ENCODE measurements at places on chromosomes 11 and 22.

- no peak for DNase-seq
These were observed 444.9 kb upstream of the DDI1 start for GRCh38 chr11:103591554-103591953.

- no peak for DNase-seq
These were observed 64.3 kb upstream of the CHRM4 start for GRCh38 chr11:46455834-46456233.

GRCh38 chr11:35162745-35163144, 23.8 kb downstream of the CD44 start:
- no peak for DNase-seq

GRCh38 chr11:31702966-31703365, 108.2 kb downstream of the PAX6 start:
- no peak for DNase-seq

DNA sequence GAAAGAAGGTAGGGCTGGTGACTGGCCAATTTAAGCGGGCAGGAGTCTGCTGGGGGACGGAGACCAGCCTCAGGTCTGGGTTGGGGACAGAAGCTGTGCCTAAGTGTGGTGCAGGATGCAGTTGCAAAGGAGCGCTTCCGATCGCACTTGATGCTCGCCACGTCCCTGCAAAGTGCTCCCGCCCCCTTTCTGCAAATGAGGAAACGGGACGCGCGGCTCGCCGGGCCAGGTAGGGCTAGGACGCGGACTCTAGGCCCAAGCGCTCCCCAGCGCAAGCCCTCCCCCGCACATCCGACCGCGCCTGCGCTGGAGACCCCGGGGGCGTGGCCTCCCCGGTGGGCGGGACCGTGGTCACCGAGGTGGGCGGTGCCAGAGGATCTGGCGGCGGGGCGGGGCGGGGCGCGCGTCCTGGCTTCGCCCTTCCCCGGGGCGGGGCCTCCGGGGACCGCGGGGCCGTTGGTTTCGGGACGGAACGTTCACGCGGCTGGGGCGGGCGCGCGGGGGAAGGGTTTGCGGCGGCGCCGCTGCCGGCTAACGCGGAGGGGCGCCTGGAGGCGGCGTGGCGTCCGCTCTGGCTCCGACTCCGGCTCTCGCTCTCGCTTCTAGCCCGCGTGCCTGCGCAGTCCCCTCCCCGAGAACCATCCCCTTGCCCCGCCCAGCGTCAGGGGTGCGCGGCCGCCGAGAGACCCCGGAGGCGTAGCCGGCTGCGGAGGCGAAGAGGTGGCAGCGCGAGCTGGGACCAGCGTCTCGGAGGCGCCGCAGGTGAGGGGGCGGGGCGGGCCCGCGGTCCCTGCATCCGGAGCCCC, at the start of gene FAM118A:
FAM118A (plus strand) TSS at position 513 of the 806 bp plus-strand sequence. CDS start 12,446 bp downstream, outside the sequence.
- DNase-seq, result peak; percentile 95

- DNase-seq, result no peak
These were observed 2.6 kb downstream of the DRAP1 start for GRCh38 chr11:65921876-65922275.

GRCh38 chr22:35197071-35197470, 60.2 kb upstream of the HMGXB4 start:
- DNase-seq, result no peak

DNA sequence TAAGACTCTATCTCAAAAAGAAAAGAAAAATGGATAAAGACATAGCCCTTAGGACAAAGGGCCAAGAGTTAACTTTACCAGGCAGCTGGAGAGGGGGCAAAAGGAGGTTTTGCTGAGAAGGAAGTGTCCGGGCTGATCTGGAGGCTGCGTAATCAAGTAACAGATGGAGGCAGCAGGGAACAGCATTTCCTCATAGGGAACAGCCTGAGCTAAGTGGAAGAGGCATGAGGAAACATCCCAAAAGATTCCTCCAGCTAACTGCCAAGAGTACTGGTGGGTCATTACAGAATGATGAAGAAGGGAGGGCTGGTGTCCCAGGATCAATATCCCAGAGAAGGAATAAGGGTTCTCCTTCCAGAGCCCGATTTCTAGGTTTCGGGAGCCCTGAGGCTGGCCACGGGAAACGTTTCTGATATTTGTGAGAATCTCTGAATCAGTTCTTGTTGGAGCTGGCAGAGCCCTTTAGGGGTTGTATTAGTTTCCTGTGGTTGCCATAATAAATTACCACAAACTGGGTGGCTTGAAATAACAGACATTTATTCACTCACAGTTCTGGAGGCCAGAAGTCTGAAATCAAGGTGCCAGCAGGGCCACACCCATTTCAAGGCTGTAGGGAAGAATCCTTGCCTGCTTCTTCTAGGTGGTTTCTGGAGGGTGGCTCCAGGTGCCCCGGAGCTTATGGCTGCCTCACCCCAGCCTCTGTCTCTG, 21.2 kb downstream of the LIF start:
- DNase-seq, result no peak

GRCh38 chr22:17086296-17086695, 1.5 kb downstream of the IL17RA start:
- DNase-seq, result no peak

DNA sequence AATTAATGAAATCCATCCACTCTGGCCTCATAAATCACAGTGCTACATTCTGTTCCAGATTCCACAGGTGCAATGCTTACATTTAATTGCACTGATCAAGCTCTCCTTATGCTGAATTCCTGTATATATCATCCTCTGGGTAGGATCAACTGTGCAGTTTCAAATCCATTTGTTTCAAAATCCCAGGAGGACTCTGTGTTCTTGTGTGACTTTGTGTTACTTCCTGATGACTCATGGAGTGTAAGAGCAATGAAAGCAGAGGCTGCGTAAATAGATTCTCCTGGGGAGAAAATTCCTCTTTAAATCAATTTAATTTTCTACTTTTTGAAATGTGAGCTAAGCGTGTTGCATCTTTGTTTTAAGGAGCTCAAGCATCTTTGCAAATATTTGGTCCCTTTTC, 752.7 kb downstream of the METTL15 start:
- no peak for DNase-seq

- no peak for DNase-seq
These were observed 1.4 kb upstream of the PRSS23 start for GRCh38 chr11:86798988-86799387.

DNA sequence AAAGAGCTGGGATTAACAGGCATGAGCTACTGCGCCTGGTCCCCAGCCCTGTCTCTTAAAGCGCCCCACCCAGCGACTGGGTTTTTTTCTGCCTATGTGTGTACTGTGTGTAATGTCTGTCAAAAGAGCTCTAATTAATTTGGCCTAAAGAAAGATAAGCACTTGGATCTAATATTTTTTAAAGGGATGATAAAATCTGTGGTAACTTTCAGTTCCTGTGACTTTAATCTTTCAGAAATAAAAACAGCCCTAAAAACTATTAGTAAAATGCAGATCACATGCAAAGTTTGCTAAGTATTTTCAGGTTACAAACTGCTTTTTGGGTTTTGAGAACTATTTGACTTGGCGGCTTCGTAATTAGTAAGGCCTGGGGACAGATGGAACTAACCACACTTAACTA, 1358.7 kb downstream of the LRRC4C start:
- DNase-seq, result no peak

GRCh38 chr22:43110927-43111623, 525 bp downstream of the BIK start:
- no peak for DNase-seq

DNA sequence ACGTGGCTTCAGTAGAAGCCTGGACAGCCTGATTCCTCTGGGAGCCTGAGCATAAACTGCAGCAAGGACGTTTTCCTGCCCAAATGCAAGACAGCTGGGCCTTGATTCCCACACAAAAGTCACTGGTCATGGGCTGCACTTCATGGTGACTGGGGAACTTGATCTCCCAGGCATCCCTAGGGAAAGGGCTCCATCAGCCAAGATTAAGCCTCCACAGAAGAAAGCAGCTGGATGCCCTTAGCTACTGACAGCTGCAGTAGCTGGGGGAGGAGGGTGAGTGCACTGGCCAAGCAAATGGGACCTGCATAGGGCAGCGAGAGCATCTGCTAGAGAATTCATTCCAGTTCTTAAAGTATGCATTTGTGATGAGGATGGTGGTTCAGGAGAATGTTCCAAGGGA, 267.4 kb upstream of the ISX start:
- DNase-seq, result no peak

DNA sequence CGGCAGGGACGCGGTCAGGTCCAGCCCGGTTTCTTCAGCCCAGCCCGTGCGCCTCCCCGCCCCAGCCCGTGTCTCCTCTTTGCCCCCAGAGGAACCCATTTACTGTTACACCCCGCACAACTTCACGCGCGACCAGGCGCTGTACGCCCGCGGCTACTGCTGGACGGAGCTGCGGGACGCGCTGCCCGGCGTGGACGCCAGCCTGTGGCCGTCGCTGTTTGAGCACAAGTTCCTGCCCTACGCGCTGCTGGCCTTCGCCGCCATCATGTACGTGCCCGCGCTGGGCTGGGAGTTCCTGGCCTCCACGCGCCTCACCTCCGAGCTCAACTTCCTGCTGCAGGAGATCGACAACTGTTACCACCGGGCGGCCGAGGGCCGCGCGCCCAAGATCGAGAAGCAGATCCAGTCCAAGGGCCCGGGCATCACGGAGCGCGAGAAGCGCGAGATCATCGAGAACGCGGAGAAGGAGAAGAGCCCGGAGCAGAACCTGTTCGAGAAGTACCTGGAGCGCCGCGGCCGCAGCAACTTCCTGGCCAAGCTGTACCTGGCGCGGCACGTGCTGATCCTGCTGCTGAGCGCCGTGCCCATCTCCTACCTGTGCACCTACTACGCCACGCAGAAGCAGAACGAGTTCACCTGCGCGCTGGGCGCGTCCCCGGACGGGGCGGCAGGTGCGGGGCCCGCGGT, 6.5 kb downstream of the PANX2 start:
- no peak for DNase-seq

DNA sequence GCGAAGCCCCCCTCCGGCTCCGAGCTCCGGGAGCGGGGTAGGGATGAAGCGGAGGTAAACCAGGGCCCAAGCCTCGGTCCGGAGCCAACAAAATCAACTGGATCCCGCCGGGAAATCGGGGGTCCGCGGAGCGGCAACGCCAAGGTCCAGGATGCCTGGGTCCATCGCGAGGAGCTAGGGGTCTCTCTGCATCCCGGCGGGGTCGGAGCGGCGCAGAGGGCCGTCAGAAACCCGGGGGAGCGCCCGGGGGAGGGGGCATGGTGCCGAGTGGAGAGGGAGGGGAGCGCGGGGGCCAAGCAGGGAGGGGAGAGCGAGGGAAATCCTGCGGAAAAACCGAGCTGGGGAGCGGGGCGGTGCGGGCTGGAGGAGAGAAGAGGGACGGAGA, 51.8 kb downstream of the SLC22A12 start:
- DNase-seq, result no peak

DNA sequence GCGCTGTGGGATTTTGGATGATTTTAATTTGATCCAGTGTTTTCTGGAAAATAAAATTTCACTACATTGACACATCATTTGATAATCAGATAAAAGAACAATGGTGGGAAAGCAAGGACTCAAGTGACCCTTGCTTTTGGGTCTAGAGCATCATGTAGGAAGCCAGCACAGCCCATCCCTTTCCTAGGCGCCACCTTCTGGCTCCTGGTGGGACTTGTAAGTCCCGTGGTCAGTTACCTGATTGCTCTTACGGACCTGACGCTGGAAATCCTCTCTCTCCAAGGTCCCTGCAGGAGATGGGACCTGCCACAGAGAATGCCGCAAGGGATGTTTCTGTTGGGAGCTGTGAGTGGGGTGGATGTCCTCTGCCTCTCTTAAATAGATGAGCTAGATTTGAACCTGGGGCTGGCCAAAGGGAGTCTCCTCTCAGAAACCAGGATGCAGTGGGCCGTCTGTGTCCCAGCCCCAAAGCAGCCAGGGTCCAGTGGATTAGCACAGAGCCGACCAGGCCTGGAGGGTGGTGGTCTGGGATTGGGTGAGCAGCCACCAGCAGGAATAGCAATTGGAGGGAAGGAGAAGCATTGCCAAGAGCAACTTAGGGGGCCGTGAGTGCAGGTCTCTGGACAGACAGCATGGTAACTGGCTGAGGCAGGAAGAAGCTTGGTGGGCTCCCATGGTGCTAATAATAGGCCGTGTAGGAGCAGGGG, 21.7 kb downstream of the TIMP3 start:
- DNase-seq, result no peak

DNA sequence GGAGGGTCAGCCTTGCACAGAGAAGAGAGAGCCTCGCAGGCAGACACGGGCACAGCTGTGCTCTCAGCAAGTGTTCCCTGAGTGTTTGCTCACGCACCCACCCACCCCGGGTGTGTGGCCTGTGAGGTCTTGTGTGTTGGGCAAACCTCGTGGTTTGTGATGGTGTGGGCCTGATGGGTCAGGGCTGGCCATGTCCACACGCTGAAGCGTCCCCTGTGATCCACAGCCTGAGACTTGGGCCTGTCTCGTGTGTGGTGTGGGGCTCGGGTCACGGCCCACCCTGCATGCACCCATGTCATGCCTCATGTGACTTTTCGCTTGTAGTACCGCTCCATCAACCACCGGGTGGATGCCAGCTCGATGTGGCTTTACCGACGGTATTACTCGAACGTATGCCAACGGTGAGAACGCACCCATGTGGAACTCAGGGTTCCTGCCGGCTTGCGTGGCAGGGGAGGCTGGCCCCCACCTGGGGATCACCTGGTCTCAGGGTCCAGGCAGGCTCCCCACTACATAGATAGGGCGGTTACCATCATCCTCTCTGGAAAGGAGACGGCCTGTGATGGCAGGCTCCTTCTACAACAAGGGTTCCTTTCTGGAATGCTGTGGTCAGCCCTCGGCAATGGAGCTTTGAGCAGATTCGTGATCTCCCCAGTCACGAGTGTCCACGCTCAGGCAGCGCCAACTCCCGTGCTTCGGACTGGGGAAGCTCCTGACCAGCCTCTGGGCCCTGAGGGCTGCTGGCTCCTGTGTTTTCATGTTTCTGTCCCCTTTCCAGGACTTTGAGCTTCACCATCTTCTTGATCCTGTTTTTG, 5.9 kb downstream of the TPCN2 start:
- no peak for DNase-seq

DNA sequence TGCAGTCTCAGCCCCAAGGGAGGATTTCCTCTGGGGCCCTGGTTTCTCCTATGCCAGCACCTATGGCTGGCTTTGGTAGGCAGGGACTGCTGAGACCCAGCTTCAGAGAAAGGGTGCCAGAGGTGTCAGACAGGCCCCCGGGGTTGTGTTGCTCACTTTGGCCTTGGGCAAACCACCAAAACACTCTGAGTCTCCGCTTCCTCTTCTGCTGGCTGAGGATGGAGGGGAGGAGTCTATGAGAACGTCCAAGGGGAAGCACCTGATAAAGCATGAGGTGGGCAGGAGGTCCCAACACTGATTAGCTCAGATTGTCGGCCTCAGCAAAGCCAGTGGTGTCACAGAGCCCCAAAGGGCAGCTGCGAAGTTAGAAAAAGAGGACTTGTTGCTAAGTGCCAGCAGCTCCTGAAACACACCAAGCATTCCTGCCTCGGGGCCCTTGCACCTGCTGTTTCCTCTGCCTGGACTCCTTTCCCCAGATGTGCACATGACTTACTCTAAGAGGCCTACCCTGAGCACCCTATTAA, 10.5 kb downstream of the SMTNL1 start:
- DNase-seq, result no peak

GRCh38 chr11:81995889-81996288, 737.8 kb downstream of the FAM181B start:
- DNase-seq, result no peak

DNA sequence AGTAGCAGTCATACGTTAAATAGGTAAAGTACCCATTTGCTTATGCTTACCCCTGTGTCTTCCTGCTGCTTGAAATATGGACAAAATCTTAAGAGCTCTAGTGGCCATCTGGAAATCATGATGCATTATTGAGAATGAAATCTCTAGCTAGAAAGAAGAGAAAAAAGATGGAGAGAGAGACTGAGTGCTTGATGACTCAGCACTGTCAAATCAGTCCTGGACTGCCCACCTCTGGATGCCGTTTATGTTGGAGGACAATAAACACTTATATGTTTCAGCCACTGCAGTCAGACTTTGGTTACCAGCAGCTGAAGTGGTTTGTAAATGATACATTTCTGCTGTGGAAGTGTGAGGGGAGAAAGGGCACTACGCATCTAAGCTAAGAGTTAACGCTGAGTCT, 3.6 kb downstream of the OR8B4 start:
- DNase-seq, result no peak

All from neuronal stem cell (in vitro differentiated cells).